Keratinocyte (primary cell): ENCODE measurements at places on chromosomes 4 and X.

- H3K27ac ChIP-seq = no peak overlapping the region
- no peak overlapping the region for H3K4me3 ChIP-seq
- no peaks in the 10 kb centered on the region for H3K27me3 ChIP-seq
- peaks cover 35% of the 10 kb centered on the region for H3K4me1 ChIP-seq
- DNase-seq = no peak
Observed at GRCh38 chr4:88445252-88445651, 11.7 kb upstream of the HERC5 start.

- DNase-seq = no peak
- no peaks in the 10 kb centered on the region for H3K36me3 ChIP-seq
- no peaks in the 10 kb centered on the region for H3K27me3 ChIP-seq
- H3K4me1 ChIP-seq = no peaks in the 10 kb centered on the region
- H3K4me3 ChIP-seq = no peak overlapping the region
- no peak overlapping the region for H3K27ac ChIP-seq
Observed at GRCh38 chr4:86522349-86522748, 71.8 kb upstream of the PTPN13 start.

GRCh38 chr4:140662082-140662869 is 93.5 kb upstream of the UCP1 start:
- no peaks in the 10 kb centered on the region for H3K27me3 ChIP-seq
- H3K27ac ChIP-seq = no peak overlapping the region
- H3K4me3 ChIP-seq = no peak overlapping the region

GRCh38 chr4:92303621-92304027 is at the start of gene GRID2:
Gene GRID2 (plus strand): TSS chr4:92303966.
- peaks cover 17% of the 10 kb centered on the region for H3K4me1 ChIP-seq
- H3K27me3 ChIP-seq = peaks cover 44% of the 10 kb centered on the region
- H3K36me3 ChIP-seq = no peaks in the 10 kb centered on the region
- no peak within 1 kb of the TSS for H3K4me3 ChIP-seq
- no peak within 1 kb of the TSS for H3K27ac ChIP-seq

- H3K27ac ChIP-seq = peak within 1 kb of the TSS; percentile 52
- H3K36me3 ChIP-seq = peaks cover 14% of the 10 kb centered on the region
- H3K4me1 ChIP-seq = peaks cover 5% of the 10 kb centered on the region
- H3K4me3 ChIP-seq = peak within 1 kb of the TSS; percentile 82
- no peaks in the 10 kb centered on the region for H3K27me3 ChIP-seq
- DNase-seq = no peak
Observed at GRCh38 chrX:49058794-49059193, at the start of gene CCDC120. Gene CCDC120 (plus strand): TSS chrX:49058999. CDS start chrX:49062042, 3,043 bp downstream.

DNA sequence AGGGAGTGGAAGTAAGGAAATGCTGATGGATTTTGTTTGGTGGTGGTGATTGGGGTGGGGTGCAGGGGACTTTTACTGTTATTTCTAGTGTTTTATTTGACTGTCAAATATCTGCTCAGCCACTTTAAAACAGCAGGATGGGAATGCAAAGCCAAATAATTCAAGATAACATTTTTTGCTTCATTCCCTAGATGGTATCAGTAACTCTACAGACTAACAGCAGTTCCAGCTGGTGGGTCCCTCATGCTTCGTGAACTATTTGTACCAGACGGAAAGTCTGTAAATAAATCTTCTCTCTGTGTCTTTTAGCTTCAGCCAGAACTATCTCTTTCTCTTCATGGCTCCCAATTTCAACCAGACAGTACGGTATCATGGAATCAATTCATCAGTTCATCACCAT is 27.5 kb downstream of the GPR143 start:
- no peaks in the 10 kb centered on the region for H3K27me3 ChIP-seq
- no peak overlapping the region for H3K27ac ChIP-seq
- DNase-seq = no peak

GRCh38 chrX:78839711-78840110 is 92.2 kb downstream of the LPAR4 start:
- no peaks in the 10 kb centered on the region for H3K4me1 ChIP-seq
- H3K36me3 ChIP-seq = no peaks in the 10 kb centered on the region
- H3K4me3 ChIP-seq = no peak overlapping the region

GRCh38 chrX:134660627-134661026 is 2.4 kb upstream of the PLAC1 start:
- no peak overlapping the region for H3K4me3 ChIP-seq
- DNase-seq = no peak
- peaks cover 2% of the 10 kb centered on the region for H3K4me1 ChIP-seq
- H3K27ac ChIP-seq = no peak overlapping the region
- H3K36me3 ChIP-seq = no peaks in the 10 kb centered on the region
- H3K27me3 ChIP-seq = no peaks in the 10 kb centered on the region

- no peaks in the 10 kb centered on the region for H3K36me3 ChIP-seq
- no peak overlapping the region for H3K27ac ChIP-seq
- peaks cover 11% of the 10 kb centered on the region for H3K27me3 ChIP-seq
- H3K4me3 ChIP-seq = no peak overlapping the region
Observed at GRCh38 chr4:16122308-16122711, 38.5 kb upstream of the PROM1 start.

- no peak for DNase-seq
- no peaks in the 10 kb centered on the region for H3K4me1 ChIP-seq
- H3K36me3 ChIP-seq = no peaks in the 10 kb centered on the region
- no peak overlapping the region for H3K4me3 ChIP-seq
- H3K27me3 ChIP-seq = no peaks in the 10 kb centered on the region
- no peak overlapping the region for H3K27ac ChIP-seq
Observed at GRCh38 chr4:156495091-156495490, 476.5 kb downstream of the PDGFC start.

DNA sequence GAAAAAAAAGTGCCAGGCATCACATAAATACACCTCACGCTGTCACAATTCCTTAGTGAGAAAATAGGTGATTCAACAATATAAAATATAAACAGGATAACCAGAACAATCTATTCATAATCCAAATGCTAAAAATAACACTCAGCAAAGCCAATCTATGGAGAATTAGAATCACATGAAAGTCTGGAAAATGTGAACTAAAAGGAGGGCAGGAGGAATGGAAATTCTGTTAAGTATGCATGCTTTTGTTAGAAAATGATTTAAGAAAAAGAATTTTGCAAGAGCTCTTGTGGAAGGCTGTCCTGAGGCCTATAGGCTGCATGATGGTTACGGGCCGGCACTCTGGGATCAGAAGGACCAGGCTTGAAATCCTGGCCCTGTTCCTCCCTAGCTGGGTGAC is 70.6 kb upstream of the PROM1 start:
- H3K4me1 ChIP-seq = no peaks in the 10 kb centered on the region
- H3K27ac ChIP-seq = no peak overlapping the region
- no peaks in the 10 kb centered on the region for H3K27me3 ChIP-seq
- no peaks in the 10 kb centered on the region for H3K36me3 ChIP-seq

DNA sequence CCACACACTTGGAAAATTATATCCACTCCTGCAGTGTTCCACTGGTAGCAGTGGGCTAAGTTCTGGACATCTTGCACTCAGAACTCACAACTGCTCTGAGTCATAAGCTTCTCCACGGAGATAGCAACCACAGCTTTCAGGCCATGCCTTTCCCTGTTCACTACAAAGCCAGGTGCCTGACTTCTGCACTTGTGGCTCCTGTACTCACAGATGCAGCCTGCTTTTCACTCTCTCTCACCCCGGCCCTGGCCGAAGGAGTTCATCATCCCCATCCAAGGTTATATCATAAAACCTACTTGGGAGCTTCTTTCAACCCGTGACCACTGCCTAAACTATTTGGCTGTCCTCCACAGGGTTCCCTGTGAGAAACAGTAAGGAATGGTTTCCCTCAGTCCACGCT is 999.4 kb downstream of the GLUD2 start:
- H3K4me1 ChIP-seq = no peaks in the 10 kb centered on the region
- H3K27ac ChIP-seq = no peak overlapping the region
- no peaks in the 10 kb centered on the region for H3K36me3 ChIP-seq
- H3K27me3 ChIP-seq = no peaks in the 10 kb centered on the region

DNA sequence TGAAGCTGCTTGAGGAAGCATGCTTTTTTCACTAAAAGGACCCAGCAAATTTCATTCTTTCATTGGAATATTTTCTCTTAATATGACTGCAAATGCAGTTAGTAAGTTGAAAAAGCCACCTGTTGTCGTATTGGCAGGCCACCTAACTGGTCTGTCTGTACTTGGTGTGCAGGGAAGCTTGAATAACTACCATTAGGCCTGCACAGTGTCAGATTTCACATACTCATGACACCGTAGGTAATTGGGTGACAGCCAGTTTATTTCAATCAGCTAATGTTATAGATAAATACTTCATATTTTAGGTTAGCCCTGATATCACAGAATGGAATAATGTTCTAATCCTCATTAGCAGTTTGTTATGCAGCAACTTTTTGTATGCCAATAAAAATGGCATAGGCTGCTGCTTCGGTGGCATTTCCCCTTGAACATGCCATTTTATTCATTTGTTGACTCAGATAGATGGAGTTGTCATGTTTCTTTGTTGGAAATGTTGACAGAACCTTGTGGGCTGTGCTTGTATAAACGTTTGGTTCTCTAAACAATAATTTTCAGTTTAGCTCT is 173.7 kb downstream of the RPA4 start:
- no peaks in the 10 kb centered on the region for H3K36me3 ChIP-seq
- H3K4me1 ChIP-seq = no peaks in the 10 kb centered on the region
- H3K27ac ChIP-seq = no peak overlapping the region
- no peak for DNase-seq
- no peaks in the 10 kb centered on the region for H3K27me3 ChIP-seq

GRCh38 chrX:56726605-56727004 is 2.4 kb upstream of the NBDY start:
- no peak overlapping the region for H3K4me3 ChIP-seq
- no peaks in the 10 kb centered on the region for H3K27me3 ChIP-seq
- no peaks in the 10 kb centered on the region for H3K36me3 ChIP-seq
- H3K4me1 ChIP-seq = no peaks in the 10 kb centered on the region

DNA sequence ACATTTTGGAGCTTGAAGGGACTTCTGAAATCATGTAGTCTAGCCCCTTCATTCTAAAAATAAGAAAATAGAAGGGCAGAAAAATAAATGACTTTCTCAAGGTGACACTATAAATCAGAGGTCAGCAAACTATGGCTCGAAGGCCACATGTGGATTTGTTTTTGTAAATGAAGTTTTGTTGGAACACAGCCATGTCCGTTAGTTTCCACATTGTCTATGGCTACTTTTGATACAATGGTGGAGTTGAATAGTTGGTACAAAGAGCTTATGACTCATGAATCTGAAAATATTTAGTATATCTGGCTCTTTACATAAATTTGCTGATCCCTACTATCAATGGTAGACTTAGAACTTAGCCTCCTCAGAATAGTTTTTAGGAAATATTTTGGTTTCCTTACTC is 302.4 kb upstream of the PRPS2 start:
- DNase-seq = no peak
- H3K27me3 ChIP-seq = no peaks in the 10 kb centered on the region
- H3K36me3 ChIP-seq = no peaks in the 10 kb centered on the region

GRCh38 chrX:44011506-44011905 is 38.3 kb upstream of the NDP start:
- H3K4me1 ChIP-seq = peaks cover 9% of the 10 kb centered on the region
- H3K27ac ChIP-seq = no peak overlapping the region
- no peak overlapping the region for H3K4me3 ChIP-seq
- H3K27me3 ChIP-seq = no peaks in the 10 kb centered on the region
- no peak for DNase-seq

DNA sequence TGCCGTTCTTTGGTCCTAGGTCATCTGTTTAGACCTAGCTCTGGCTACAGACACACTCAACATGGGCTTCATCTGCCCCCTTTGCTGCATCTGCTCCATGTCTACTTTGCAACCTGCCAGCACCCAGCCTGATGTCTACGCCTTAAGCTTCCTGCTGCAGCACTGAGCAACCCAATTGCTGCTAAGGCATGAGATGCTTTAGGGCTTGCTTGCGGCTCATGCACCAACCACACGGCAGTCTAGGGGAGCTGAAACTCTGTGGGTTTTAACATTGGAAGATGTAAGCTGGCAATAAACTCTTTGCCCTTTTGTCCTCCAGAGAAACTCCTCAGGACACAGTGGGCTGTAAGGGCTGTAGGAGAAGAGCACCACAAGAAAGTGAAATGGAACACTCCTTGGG is 11.7 kb upstream of the CLNK start:
- peaks cover 9% of the 10 kb centered on the region for H3K4me1 ChIP-seq
- H3K27ac ChIP-seq = no peak overlapping the region
- no peak overlapping the region for H3K4me3 ChIP-seq
- no peaks in the 10 kb centered on the region for H3K36me3 ChIP-seq
- no peak for DNase-seq

GRCh38 chr4:147678106-147678505 is 5.9 kb downstream of the PRMT9 start:
- peaks cover 7% of the 10 kb centered on the region for H3K36me3 ChIP-seq
- peaks cover 8% of the 10 kb centered on the region for H3K4me1 ChIP-seq
- no peak for DNase-seq
- no peak overlapping the region for H3K4me3 ChIP-seq
- no peak overlapping the region for H3K27ac ChIP-seq

- no peak for DNase-seq
- no peaks in the 10 kb centered on the region for H3K36me3 ChIP-seq
- H3K4me1 ChIP-seq = no peaks in the 10 kb centered on the region
- H3K27ac ChIP-seq = no peak overlapping the region
Observed at GRCh38 chr4:77493120-77493752, 112.4 kb upstream of the CXCL13 start.

GRCh38 chr4:118845552-118846050 is 9.7 kb upstream of the SEC24D start:
- H3K27me3 ChIP-seq = no peaks in the 10 kb centered on the region
- peaks cover 9% of the 10 kb centered on the region for H3K4me1 ChIP-seq
- H3K36me3 ChIP-seq = no peaks in the 10 kb centered on the region
- DNase-seq = no peak
- H3K27ac ChIP-seq = no peak overlapping the region

- DNase-seq = no peak
- H3K27ac ChIP-seq = no peak overlapping the region
- no peaks in the 10 kb centered on the region for H3K27me3 ChIP-seq
- H3K4me1 ChIP-seq = no peaks in the 10 kb centered on the region
- H3K4me3 ChIP-seq = no peak overlapping the region
- no peaks in the 10 kb centered on the region for H3K36me3 ChIP-seq
Observed at GRCh38 chr4:7343950-7344349, 90.8 kb downstream of the PSAPL1 start.

DNA sequence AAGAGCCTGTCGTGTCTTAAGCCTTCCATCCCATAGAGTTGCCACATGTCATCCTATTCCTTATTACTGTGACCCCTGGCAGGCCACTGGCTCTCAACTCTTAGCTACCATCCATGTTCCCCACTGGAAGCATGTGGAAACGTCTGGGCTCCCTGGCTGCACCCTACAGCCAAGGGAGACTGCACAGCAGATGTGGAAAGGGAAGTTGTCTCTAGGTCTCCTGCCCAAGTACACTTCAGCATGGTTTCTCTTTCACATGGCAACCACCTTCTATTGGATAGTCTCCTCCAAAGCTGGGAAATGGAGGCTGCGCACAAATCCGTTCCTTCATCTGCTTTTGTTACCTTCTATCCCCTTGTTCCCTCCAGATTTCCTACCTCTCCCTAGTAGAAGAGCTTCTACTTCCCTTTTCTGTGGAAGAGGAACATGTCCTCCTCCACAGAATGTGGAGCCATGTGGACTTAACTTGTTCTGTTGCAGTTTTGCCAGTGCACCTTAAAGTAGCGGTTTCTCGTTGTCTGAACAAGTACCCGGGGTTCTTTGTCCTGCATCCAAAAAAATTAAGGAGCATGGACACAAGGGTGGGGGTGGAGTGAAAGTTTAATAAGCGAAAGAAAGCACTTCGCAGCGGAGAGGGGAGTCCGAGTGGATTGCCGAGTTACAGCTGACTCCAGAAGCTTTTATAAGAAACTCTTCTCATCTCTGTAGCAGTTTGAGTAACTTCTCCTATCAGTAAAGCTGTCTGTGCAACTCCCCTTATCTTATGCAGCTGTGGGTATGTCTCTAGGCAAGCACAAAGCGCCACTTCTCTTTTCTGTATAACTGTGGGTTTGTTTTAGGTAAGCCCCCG is 52.5 kb downstream of the HMGB2 start:
- no peaks in the 10 kb centered on the region for H3K27me3 ChIP-seq
- H3K4me3 ChIP-seq = no peak overlapping the region
- no peak overlapping the region for H3K27ac ChIP-seq
- no peaks in the 10 kb centered on the region for H3K4me1 ChIP-seq
- DNase-seq = no peak
